Suppressor macrophage treated with lipopolysaccharide for 4 hours (primary cell): ENCODE measurements at places on chromosomes 4 and X.

DNA sequence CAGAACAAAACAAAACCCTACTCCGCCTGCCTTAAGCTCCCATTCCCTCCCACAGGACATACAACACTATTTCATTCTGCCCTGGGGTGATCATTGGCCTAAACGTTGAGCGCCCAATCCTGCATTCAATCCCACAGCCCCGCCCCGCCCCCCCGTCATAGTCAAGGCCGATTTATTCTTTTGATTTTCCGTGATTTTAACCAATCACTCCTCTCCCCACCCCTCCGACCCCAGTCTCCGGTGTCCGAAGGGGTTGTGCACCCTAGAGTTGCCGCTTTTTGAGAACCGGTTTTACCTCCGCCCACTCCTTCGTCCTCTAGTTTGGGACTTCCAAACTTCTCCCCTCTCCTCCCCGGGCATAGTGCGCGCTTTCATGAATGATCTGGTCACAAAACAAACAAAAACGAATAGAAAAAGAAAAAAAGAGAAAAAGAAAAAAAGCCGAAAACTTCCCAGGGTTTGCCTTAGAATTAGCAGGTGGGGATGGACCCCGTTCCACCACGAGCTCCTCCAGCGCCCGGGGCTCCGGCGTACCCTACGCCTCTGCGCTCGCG lies 446 bp upstream of the UBE2A start:
- peak; percentile 29 for DNase-seq

GRCh38 chr4:146105464-146105863 lies 70.1 kb upstream of the LSM6 start:
- DNase-seq: peak; percentile 84

- DNase-seq: peak; percentile 79
Measured at GRCh38 chr4:84814094-84814750, 152.3 kb downstream of the WDFY3 start.

- no peak for DNase-seq
Measured at GRCh38 chrX:130051176-130051845, 59.0 kb downstream of the ELF4 start.

- no peak for DNase-seq
Measured at GRCh38 chrX:136061286-136061685, 76.1 kb downstream of the SLC9A6 start.

DNA sequence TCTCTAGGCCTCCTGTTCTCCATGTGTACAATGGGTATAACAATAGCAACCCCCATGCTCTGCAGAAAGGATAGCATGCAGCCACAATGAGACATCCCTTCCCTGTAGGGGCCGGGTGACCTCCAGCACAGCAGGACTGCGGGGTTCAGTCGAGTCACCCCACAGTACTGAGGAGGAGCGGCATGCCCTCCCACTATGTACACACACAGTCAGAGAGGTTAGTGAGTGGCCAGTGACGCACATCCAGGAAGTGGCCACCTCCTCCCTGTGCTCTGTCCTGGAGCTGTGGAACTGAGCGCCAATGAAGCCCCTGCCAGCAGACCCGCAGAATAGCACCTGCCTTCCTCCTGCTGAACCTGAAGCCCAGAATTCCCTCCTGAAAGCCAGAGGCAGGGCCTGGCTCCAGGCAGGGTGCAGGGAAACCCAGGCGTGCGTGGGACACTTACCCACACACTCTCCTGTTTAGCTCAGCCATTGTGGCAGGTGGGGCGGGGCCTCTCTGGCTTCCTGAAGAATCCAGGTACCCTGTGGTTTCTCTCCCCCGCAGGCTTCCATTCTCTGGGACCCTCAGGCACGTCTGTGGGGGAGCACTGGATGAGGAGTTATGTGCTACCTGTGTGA lies 50.0 kb downstream of the WFS1 start:
- no peak for DNase-seq

DNA sequence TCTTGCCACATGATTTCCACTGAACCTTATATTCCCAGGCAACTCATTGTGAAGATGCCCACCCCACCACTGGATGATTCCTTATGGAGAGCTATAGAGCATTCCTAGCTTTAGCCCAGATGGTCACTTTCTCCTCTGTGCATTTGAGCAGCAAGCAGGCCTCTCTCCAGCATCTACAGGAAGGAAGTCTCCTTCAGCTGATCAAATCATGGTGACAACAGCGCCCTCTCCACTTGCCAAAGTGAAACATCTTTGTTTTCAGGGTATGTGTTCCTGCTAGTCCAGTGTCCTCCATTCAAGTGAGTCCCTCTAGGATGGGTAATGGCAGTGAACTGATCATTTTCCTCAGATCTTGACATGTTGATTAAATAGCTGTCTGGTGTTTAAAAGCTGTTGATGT lies 10.9 kb upstream of the SYTL5 start:
- no peak for DNase-seq

DNA sequence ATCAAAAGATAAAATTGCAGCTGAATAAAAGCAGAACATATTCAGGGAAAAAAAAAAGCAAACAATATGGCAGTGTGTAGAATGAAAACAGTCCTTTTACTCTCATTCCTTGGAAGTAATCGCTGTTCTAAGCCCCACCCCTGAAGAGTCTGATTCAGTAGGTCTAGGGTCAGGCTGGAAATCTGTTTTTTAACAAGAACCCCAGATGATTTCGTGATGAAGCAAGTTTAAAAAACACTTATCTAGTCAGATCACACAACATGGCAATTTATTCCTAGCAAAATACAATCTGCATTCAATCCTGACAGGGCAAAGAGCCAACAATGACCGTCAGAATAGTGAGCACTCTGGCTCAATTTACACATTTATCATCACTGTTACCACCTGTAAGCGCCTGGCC lies 16.1 kb downstream of the FAM120C start:
- DNase-seq: no peak

DNA sequence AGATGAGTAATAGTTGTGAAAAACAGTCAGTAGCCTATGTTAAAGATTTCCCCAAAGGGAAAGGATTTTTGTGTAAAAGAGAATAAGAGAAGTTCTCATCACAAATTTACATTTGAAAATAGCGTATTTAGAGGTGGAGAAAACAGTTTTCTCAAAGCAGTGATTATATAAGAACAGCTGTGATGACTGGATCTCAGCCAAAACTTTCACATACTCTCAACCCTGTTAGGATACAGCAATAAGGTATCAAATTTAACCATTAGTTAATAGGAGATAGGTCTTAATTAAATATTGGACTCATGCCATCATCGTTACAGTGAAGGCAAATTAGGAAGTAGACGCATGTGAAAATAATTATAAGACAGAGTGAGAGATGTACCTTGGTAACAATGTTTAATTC lies 622.7 kb downstream of the PCDH18 start:
- DNase-seq: no peak

- DNase-seq: peak; percentile 57
Measured at GRCh38 chr4:16532240-16532970, 306.1 kb upstream of the TAPT1 start.

DNA sequence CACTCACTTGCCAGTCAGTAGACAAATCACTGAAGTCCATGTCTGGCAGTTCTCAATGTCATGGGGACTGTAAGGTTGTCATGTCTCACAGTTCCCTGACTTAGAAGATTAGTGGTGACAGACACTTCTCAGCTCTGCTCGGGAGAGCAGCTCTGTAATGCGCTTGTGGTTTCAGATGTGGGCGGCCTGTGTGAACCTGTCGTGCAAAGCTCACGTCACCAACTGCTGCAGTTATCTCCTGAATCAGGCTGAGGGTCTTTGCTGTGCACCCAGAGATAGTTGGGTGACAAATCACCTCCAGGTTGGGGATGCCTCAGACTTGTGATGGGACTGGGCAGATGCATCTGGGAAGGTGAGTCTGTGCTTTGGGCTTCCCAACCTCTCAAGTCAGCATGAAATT lies at the start of gene IL9R:
Gene IL9R (plus strand): TSS at position 261 of the 400 bp plus-strand sequence. CDS start 64 bp downstream, at position 325.
- no peak for DNase-seq

GRCh38 chrX:112380541-112381278 lies 298.1 kb upstream of the TRPC5 start:
- no peak for DNase-seq

DNA sequence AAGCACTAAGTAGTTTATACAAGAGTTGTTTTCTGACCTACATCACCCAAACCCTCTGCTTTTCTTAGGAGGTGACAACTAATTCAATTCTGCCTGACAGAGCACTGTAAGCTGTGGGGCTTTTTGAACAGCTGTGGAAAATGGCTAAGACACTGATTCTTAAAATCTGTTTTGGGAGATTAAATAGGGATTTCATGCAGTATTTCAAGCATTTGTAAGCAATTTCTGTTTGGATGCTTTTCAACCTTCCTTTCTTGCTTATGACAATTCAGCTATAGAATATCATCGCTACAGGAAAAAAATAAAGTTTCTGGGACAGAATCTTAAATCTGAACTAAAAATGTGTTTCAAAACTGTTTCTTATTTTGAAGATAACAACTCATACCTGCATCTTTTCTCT lies 459.5 kb downstream of the RAPGEF2 start:
- DNase-seq: no peak

- DNase-seq: peak; percentile 73
Measured at GRCh38 chrX:15915959-15916703, 61.5 kb upstream of the AP1S2 start.

DNA sequence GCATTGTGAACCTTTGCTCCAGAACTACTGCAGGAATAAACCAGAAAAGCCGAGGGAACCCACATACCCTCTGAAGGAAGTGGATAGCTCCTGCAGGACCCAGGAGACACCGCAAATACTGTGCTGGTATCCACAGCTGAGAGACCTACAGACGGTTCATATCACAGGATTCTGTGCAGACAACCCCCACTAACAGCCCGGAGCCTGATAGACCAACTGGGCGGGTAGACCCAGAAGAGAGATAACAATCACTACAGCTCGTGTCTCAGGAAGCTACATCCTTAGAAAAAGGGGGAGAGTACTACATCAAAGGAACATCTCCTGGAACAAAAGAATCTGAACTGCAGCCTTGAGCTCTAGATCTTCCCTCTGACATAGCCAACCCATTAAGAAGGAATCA lies 150.8 kb downstream of the FRAS1 start:
- DNase-seq: no peak

- DNase-seq: peak; percentile 16
Measured at GRCh38 chrX:71440401-71440800, 74.2 kb downstream of the TAF1 start.

- no peak for DNase-seq
Measured at GRCh38 chr4:31114816-31115215, 394.6 kb downstream of the PCDH7 start.

- no peak for DNase-seq
Measured at GRCh38 chr4:153780876-153781275, 8.0 kb downstream of the SFRP2 start.

DNA sequence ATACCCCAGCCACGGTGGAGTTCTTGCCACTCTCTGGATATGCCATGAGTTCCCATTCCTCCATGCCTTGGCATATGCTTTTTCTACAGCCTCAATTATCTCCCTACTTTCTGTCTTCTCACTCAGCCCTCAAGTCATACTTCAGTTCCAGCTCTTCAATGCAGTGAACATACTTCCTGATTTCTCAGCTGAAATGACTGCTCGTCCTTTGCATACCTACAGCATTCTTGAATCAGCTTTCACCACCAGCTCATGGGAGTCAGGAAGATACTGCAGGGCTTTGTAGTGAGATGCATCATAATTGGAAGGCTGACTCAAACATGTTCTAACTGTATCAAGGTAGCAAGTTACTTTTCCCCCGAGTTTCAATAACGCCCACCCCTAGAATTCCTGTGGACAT lies 118.4 kb downstream of the APBB2 start:
- DNase-seq: no peak

DNA sequence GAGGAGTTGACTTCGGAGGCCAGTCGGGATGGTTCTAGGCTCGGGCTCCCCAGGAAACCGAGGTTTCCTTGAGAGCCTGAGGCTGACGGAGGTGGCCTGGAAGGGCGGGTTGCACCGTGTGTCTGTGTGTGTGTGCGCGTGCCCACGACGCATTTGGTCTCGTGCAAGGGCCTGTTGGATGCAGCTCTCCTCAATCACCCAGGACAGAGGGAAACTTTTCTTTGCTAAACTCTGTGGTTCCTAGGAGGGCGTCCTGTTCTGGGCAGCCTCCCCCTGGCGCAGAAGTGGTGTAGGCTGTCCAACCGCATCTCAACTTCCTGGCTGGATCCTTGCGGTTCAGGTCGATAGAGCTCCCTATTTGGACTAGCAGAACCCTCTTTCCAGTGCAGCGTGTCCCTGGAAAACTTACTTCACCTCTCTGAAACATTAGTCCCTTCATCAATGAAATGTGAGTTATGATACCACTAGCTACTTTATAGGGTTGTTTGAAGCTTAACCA lies 973 bp downstream of the STK32B start:
- no peak for DNase-seq

GRCh38 chrX:19775830-19776485 lies 111.4 kb downstream of the SH3KBP1 start:
- peak; percentile 68 for DNase-seq

DNA sequence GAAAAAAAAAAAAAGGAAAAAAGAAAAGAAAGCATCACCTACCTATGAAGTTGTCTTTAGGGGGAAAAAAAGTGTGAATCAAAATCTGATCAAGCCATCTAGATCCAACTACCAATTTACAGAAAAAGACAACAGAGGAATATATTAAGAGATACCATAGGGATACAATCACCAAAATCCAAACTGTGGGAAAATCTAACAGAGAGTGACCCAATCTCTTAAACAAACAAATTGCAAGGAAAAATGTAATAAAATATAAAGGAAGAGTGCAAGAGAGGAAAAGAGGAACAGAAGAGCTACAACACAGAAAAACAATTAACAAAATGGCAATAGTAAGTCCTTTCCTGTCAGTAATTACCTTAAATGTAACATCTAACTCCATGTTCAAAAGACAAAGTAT lies 19.0 kb downstream of the THOC2 start:
- no peak for DNase-seq

GRCh38 chr4:36039026-36039425 lies 205.3 kb downstream of the ARAP2 start:
- no peak for DNase-seq

DNA sequence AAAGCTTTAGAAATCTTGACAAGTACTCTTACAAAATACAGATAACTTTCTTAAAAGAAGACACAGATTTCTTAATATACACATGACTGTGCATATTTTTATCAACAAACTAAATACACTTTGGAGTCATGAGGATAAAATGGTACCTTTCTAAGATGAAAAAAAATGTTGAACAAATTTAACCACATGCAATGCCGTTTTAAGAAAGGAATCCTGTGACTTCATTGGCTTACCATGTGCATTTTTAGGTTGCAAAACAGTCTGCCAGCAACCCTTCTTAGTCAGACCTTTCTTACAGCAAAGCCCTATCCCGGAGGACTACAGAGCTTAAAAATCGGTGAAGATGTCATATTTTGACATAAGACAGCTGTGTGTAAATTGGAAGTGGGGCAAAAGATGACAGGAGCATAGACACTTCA lies 51.7 kb downstream of the GASK1B start:
- peak; percentile 73 for DNase-seq

DNA sequence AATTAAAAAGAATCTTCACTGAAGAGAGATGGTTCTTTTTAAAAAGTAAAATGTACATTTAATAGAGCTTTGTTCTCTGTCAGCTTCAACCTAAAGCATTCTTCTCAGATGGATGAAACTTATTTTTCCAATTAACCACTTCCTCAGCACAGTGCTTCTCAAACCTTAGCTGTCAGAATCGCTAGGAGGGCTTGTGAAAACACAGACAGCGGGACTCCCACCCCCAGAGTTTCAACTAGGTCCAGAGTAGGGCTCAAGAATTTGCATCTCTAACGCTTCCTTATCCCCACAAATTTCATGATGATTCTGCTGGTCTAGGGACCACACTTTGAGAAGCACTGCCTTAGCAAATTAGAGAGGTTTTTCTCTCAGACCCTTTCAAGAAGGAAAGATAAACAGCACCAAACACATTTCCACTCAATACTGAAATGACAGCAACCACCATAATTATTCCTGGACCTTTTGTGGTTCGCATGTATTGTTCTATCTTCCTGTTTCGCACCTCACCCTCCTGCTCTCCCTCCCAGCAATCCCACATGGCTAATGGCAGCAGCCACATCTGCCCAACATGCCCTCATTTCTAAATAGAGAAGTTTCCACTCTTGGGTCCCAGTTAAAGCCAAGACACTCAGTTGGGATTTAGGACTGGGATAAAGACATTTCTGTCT lies 73.2 kb downstream of the ZNF827 start:
- DNase-seq: no peak
